Common myeloid progenitor, CD34-positive (primary cell): ENCODE measurements at places on chromosomes 4 and X.

DNA sequence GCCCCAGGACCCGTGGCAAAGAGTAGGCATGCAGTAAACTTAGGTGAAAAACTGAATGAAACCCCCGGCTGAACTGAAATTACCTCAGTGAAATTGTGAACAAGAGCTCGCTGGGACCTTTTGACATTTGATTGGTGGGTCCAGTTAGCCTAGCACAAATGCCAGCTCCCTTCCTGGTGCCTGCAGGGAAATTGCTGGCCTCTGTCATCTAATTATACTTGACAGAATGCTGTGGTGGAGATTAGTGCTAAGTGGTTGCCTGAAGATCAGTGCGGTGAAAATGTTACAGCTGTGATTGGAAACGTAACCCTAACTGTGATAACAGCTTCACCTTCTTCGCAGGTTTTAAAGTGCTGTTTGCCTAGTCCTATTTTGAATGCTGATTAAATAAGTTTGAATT is 43.0 kb downstream of the ADD1 start:
- DNase-seq, result no peak

GRCh38 chr4:150141756-150142155 is 63.5 kb downstream of the DCLK2 start:
- no peak for DNase-seq

GRCh38 chr4:47084795-47085194 is 53.4 kb downstream of the GABRB1 start:
- no peak for DNase-seq

DNA sequence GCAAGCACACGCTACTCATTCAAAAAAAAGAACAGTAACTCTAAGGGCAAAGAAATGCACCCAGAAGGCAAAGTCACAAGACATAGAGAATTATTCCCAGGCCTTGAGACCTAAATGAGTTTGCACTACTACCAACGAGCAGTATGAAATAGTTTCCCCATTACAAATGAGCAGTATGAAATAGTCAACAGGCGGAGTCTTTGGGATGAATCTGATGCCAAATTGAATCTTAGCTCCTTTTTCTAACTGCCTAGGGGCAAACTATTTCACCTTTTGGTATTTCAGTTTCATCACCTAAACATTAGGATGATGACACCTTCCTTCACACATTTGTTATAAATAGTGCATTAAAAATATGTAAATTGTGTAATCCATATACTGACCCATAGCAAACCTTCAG is 213.0 kb upstream of the FAT4 start:
- DNase-seq, result no peak

GRCh38 chr4:14857981-14858380 is 144.3 kb upstream of the CPEB2 start:
- peak; percentile 21 for DNase-seq

DNA sequence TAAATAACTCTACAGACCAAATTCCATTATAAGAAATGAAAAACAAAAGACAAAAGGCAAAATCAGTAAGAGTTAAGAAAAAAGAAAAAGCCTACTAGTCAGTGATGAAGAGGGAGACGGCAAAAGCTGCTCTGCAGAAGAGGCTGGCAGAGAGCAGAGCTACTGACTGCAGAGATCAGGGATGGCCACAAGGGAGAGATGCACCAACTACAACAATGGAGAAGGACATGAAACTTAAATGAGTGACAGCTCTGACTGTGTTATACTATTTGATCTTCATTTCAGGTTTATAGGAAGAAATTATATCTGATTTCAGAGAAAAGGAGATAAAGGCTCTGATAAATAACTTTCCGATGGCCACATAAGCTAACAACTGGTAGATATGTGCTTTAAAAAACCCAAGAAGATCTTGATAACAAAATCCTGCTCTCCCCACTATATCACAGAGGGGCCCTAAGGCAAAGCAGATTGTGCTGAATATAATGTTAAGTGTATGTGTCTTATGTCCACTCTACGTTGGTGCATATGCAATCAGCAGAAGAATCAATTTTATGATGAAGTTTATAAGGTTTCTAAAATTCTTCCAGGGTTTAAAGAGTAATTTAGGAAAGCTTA is 58.4 kb upstream of the COX18 start:
- peak; percentile 27 for DNase-seq

GRCh38 chr4:126697748-126698147 is 935.0 kb upstream of the INTU start:
- no peak for DNase-seq

DNA sequence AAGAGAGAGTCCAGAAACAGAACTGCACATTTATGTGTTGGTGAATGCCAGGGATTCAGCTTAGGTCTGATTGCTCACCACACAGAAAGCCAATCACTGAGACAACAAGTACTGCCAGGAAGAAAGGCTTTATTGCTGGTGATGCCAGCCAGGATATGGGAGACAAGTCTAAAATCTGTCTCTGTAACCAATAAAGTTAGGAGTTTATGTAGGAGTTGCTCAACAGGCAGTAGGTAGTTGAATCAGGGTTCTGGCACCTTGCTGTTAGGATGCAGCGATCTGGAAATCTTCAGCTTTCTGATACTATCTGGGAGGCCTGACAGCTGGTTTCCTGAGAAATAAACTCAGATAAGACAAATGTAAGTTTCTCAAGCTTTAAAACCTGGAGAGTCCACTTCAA is 120.2 kb upstream of the ENPP6 start:
- DNase-seq, result no peak

- no peak for DNase-seq
These were observed 228.8 kb downstream of the NSUN7 start for GRCh38 chr4:40978548-40978947.

DNA sequence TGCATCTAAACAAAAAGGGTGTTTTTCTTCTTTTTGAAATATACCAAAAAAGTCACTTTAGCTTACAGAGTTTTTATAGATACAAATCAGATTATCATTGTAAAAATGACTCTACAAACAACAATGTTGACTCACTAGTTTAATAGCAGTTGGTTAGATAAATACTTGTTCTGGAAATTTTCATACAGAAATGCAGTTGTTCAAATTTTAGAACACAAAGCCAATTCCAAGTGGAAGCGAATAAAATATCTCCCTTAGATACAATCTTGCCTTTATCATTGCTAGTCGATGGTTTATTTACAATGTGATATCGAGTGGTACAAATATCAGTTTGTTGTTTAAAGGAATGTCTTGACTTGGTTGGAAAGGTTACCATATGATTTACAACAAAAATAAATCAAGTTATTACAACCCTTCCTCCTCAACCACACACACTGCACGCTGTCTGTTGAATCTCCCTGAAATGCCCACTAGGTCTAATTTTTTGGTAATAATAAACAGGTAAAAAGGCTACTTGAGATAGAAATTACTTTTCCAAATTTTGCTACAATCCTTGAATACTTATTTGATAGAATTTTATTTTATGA is 114.8 kb downstream of the CDS1 start:
- DNase-seq, result no peak

- peak; percentile 83 for DNase-seq
These were observed 16.7 kb downstream of the GAB3 start for GRCh38 chrX:154734061-154734781.

GRCh38 chr4:8144359-8144758 is 14.3 kb downstream of the ABLIM2 start:
- DNase-seq, result no peak

DNA sequence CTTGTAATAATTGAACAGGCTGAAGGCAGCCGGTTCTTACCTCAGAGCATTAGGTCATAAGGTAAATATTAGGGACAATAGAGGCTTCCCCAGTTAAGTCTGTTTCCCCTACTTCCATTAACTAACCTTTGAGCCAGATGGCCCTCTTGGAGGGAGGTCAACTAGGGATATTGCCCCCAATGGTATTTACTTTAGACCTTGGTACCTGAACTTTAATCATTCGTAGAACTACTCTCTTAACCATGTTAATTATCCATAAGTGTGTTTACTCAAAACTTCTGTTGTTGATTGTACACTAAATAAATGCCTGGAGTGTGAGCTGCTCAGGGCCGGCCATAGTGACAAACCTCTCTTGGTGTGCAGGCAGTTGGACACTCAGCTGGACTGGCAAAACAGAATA is 1843.5 kb upstream of the AGA start:
- no peak for DNase-seq

- peak; percentile 84 for DNase-seq
These were observed 37.3 kb upstream of the CLCN4 start for GRCh38 chrX:10119399-10119990.
